ENCODE measurements at places on chromosomes 12 and 14.

DNA sequence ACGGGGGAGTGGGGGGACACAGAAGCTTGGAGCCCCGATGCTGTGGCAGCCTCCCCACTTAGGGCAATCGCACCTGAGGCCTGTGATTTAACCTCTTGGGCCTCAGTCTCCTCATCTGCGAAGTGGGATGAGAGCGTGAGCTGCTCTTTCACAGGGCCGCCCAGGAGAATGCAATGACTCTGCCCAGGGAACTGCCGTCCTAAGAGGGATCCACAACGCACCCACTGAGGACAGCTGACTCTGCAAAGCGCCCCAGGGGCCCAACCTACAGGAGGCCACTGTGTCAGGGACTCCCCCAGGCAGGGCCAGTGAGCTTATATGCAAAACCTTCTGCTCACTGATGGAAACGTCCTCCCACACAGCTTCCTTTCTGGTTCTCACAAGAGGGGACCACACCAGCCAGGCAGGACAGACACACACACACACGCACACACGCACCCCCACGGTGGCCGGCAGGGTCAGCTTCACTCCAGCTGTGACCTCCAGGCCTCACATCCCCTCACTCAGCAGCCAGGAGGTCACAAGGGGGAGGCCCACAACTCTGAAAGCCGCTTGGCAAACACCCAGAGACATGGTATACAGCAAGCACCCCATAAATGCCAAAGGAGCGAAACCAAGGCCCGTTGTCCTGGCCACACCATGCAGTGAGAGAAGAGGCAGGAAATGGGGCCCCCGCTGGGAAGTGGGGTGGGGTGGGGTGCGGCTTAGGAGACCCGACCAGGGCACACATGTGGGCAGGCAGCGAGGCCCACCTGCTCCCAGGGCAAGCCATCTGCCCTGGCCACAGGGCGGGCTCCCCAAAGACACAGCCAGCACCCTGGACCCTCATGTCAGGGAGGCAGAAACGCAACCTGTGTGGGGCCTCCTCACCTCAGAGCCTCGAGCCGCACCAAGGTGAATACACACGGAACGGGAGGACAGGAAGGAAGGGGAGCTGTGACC lies 73.3 kb downstream of the NCOR2 start:
- DNase-seq, result no peak

DNA sequence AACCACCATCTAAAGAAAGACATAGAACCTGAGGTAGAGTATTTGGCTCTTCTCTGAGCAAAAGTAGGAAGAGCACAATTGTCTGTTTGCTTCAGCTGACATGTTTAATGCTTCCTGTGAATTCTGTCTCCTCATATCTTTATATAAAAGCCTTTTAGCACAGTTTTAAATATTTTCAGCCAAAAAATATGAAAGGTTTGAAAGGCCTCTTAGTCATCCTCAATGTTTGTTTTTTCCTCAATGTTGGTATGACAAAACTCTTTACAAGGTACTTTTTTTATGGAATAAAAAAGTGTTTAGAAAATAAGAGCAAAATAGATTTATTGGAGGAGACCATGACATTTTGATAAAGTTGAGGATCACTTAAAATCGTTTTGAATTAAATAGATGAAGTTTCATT lies 360.9 kb downstream of the NAV3 start:
- DNase-seq, result no peak

- peak; percentile 40 for DNase-seq
Measured at GRCh38 chr12:123149501-123150274, 1.2 kb downstream of the PITPNM2 start.

DNA sequence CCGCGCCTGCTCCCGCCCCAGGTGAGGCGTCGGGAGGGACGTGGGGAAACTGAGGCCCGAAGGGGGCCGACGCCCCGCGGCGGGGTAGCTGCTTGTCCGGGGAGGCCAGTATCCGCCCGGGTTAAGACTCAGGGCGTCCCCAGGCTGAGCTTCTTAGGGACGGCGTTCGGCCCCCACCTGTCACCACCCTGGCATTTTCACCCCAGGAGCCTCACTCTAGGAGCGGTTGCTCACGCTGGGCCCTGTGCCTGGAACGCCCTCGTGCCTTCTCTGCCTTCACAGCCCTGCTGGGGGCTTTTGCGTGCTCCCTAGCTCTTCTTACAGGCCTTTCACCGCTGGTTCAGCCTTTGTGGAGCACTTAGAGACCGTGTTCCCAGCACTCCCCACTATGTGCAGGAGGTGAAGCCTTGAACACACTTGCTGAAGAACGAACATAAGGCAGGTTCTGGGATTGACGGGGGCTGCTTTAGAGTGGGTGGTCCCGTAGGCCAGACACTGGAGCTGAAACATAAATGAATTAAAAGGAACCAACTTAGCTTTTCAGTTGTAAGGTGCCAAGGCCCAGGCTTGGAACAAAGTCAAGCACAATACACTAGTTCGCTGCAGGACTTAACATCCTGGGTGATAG lies 601 bp downstream of the ZNF839 start:
- DNase-seq, result peak; percentile 38

DNA sequence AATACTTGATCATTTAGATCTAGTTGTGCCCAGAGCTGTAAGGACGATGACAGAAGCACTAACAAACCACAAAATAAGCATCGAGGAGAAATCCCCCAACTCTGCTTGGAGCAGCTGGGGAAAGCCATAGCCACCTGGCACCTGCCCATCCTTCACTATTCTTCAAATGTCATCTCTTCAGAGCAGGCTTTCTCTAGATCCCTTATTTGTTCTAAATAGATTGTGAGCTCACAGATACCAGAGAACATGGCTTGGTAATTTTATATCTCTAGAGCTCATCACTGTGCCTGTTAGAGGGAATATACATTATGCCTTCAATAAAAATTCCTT lies 50.9 kb downstream of the GRIP1 start:
- DNase-seq, result no peak

- DNase-seq, result no peak
Measured at GRCh38 chr14:37416264-37416663, 178.8 kb downstream of the FOXA1 start.

DNA sequence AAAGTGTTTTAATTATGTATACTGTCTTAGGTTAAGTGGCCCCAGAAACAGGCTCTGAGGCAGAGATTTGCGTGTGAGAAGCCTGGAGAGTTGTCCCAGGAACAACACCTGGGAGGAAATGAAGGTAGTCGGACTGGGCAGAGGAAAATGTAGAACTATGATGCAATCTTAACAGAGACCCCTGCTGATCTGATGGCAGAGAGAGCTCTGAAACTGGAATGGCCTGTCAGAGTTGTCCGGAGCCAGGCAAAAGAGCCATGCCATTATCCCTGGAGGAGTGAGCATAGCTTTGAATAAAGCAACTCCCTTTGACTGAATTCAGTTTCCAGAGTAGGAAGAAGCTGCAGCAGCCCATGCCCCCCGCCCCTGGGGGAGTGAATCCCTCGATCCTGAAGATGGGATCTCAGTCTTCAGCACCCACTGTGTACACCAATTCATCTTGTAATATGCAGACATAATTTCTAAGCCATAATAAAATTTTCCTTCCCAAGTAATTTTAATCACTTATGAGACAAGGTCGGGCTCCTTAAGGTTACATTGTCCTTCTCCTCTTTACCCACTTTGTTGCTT lies 264.8 kb downstream of the PDZRN4 start:
- no peak for DNase-seq

DNA sequence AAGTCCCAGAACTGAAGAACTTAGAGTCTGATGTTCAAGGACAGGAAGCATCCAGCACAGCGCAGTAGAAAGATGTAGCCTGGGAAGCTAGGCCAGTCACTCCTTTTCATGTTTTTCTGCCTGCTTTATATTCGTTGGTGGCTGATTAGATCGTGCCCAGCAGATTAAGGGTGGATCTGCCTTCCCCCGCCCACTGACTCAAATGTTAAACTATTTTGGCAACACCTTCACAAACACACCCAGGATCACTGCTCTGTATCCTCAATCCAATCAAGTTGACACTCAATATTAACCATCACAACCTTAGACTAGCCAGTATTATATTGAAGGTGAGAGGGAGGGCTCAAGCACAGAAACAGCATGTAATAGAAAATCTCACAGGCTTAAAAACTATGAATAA lies 222.9 kb downstream of the C12orf50 start:
- no peak for DNase-seq

DNA sequence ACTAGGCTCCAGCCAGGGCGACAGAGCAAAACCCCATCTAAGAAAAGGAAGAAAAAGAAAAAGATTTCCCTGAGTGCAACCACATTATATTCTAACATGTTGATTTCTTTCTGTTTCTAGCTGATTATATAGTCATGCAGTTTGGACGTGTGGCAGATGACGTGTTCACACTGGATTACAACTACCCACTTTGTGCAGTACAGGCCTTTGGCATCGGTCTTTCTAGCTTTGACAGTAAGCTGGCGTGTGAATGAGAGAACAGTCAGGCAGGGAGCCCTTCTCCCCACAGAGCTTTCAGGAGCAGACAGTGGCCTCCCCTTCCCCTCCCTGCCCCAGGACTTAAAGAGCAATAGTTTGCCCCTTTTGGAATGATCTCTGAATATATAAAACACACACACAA lies 20.0 kb upstream of the TEAD4 start:
- DNase-seq, result no peak

- no peak for DNase-seq
Measured at GRCh38 chr14:68564826-68565759, 227.8 kb downstream of the ZFP36L1 start.

- DNase-seq, result no peak
Measured at GRCh38 chr14:102915292-102916110, 7.0 kb upstream of the AMN start.

GRCh38 chr14:71856199-71856919 lies 75.9 kb upstream of the RGS6 start:
- no peak for DNase-seq

- no peak for DNase-seq
Measured at GRCh38 chr14:54174457-54174856, 217.8 kb upstream of the BMP4 start.

GRCh38 chr14:49594347-49595091 lies 4.2 kb upstream of the LRR1 start:
- no peak for DNase-seq

- DNase-seq, result no peak
Measured at GRCh38 chr12:81369175-81369574, 291.3 kb downstream of the ACSS3 start.

DNA sequence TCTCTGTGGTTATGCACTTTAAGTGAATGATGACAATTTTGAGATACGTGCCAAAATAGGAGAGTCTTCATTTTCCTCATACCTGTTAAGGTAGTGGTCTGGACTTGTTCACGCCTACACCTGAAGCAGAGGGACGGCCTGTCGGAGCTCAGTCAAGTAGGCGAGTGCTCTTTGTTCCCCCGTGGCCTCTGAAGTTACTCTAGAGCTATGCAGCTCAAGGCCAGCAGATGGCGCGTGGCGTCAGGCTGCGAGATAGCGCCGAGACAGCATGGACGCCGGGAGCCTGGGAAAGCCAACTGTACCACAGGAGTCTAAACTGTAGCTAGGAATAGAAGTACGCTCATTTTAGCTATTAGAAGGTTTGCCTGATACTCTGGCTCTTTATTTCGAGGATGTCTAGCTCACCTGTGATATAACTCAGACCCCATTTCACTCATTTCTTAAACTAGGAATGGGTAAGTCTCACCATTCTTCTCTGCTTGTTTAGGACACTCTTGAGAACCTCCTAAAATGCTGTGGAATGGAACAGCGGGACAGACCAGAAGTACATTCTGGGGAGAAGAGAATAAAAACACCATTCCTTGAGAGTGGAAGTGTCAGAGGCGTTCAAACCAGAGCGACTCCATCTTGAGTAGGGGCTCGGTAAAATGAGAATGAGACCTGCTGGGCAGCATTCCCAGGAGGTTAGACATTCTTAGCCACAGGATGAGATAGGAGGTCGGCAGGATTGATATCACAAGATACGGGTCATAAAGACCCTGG lies 267.4 kb upstream of the HMGA2 start:
- no peak for DNase-seq

DNA sequence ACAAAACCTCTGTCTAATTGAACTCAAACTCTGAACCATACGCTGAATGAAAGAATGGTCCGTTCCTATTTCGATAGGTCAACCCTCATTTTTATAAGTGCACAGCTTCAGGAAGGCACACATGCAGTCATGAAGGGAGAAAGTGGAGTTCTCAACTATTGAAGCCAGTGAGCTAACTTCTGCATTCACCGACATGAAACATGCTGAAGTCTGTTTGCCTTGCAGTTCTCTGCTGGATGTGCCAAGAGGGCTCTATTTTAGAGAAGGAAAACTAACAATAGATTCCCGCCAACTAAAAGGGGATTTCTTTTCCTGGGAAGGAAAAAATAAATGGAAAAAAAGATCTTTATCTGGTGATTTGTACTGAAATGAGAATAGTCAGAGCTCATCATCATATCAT lies 191.0 kb upstream of the PLEKHG7 start:
- no peak for DNase-seq

DNA sequence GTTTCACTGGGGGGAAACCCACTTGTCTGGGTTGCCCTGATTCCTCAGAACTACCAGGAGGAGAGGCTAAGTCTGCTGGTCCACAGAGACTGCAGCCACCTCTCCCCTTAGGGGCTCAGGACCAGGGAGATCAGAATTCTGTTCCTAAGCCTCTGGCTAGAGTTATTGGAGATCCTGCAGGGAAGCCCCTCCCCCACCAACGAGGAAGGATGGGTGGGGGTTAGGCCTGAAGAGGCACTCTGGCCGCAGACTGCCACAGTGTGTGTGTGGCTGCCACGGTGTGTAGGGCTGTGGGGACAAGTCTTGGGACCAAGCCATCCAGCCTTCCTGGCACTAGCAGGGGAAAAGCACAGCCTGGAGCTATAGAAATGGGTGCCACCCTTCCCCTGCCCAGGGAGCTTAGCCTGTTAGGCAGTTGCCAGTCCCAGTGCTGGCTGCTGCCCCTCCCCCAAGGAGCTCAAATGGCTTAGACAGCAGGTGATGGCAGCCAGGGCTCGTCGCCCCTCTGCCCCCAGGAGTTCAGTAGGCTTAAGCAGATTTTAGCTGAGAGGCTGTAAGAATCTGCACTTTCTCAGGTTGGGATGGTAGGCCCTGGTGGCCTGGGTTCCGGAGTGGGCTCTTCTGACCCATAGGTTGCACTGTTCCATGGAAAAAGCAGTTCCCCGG lies 107.7 kb downstream of the ERGIC2 start:
- DNase-seq, result no peak

DNA sequence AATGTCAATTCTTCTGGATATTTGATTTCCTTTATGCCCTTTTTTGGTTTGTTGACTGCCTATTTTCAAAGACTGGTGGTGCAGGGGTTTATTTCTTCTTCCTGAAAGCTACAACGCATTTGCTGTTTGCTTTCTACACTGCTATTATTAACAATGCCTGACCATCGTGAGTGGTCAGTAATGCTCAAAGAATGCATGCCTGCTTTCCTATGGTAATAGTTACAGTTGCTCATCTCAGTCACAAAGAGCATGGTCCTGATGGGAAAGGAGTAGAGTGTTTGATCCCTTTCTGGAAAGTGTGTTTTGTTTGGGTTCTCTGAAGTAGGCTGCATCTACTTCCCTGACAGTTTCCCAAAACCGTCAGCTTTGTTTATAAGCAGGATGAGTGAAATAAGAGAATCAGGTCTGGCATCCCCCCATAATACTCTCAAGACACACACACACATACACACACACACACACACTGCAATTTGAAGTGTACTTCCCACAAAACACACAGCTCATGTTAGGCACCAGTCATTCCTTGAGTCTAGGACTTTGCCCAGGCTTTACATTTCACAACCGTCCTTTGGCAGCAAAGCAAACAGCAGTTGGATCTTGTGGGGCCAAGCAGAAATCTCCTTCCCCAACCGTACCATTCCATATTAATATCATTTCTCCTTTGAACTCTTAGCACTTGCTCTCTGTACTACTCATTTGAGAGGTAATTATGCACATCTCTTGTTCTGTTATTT lies 56.6 kb downstream of the SUDS3 start:
- DNase-seq, result no peak

Data from C1 segment of cervical spinal cord (tissue), 14 donors.